ENCODE measurements at places on chromosomes 7 and 10. TPM values are rescaled to one million over a fixed set of nuclear protein-coding genes. Genes with fewer than 3 reads are reported as not detected.

Gene NPC1L1
- total RNA-seq = 0.10 TPM

Gene AKR1D1
- not detected for total RNA-seq

DNA sequence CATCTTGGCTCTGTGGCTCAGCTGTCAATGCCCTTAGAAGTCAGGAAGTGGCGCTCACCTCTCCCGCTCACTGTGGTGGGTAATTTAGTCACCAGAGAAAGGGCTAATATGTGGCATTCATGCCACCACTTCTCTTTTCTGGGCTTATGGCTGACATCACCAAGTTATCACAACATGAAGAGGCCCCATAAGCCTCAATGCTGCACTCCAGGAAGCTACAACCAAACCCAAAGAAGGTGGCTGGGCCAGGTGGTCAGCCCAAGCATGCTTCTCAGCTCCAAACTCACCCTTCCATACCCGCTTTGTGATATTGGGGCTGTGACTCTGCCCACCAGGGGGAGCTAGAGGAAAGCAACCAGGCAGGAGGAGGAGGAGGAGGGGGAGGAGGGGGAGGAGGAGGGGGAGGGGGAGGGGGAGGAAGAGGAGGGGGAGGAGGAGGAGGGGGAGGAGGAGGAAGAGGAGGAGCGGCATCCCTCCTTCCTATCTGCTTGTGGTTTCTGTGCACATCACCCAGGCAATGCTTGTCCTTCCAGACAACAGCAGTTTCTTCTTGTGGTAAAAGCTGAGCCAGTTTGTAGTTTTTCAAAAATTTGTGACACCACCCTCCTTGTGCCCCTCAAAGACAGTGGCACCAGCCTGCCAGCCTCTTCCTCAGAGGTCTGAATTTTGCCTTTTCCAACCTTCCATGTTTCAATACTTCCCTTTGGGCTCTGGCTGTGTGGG lies 42.1 kb downstream of the CYP26A1 start:
- peak; percentile 68 for DNase-seq

DNA sequence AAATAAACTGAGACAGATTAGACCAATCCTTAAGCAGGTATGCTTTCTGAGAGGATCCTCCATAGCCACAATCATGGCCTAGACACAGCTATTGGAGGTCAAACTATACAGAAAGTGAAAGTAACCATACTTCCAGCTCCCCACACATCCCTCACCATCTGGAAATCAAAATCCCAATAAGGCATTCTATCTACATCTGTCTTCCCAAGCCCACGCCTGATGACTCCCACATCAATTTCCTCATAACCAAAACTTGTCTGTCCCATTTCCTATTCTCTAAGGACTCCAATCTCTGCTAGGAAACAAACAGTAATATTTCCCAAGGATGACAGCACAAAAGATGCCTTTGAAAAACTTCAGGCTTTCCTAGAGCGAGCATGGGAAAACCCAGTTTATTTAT lies 247.3 kb upstream of the HPS1 start:
- DNase-seq = no peak

Gene GJD4
- not detected for total RNA-seq

DNA sequence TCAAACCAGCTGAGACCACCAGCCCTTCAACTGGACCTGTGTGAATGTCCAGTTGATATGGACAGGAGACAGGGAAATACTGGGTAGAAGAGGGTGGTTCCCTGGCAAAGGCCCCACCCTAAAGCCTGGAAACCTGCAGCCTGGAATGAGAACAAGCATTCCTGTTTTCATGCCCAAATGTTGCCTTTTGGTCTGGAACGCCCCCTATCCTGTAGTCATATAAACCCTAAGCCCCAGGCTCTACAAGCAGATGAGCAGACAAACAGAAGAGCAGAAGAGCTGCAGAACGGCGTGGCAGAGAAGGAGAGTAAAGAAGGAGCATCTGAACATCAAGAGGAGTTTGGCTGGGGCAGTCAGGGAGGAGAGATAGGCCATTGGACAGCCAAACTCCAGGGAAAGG lies 38.4 kb downstream of the SYPL1 start:
- no peak for DNase-seq
